ENCODE measurements at places on chromosomes 5 and 9.

DNA sequence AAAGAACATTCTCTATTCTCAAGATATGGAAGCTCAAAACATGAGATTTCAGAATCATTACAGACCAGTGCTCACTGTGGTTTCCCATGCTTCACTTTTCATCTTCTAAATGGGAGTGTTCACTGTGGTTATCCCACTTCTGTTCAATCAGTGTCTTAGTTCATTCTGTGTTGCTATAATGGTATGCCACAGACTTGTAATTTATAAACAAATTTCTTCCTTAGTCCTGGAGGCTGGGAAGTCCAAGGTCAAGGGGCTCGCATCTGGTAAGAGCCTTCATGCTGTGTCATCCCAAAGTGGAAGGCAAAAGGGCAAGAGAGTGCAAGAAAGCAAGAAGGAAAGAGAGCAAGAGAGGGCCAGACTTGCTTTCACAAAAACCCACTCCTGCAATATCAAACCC lies 146.3 kb downstream of the TTC39B start:
- no peak for DNase-seq

DNA sequence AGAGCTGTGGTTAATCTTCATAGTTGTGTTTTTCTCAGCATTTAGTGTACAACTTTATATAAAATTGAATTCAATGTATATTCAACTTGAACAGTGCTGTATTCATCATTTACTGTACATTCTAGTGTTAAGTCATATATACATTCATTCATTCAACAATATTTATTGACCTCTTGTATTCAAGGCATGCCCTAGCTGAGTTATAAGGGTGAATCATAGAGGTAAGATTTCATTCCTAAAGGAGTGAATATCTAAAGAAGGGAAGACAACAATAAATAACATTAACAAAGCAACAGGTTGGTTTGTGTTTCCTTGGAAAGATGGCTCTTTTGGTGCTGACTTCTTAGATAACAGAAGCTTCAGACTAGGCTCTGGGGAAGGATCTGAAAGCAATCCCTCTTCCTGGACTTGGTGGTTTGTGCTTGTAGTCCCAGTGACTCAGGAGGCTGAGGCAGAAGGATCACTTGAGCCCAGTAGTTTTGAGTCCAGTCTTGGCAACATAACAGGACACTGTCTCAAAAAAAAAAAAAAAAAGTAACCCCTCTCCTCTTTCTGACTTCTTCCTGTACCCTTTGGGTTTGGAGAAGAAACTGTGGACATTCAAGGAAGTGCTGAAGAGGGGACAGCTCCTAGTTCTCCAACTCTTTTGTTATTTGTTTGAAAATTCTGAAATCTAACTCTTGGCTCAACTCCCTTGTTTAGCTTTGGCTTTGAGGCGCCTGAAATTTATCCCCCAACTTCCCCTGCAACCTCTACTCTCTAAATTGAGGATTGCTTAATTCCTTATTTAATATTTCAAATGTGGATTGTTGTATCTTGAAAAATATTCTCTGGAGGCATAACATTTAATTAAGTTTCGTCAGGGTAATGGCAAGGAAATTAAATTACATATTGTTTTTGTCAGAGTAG lies 80.2 kb downstream of the OSTF1 start:
- no peak for DNase-seq

DNA sequence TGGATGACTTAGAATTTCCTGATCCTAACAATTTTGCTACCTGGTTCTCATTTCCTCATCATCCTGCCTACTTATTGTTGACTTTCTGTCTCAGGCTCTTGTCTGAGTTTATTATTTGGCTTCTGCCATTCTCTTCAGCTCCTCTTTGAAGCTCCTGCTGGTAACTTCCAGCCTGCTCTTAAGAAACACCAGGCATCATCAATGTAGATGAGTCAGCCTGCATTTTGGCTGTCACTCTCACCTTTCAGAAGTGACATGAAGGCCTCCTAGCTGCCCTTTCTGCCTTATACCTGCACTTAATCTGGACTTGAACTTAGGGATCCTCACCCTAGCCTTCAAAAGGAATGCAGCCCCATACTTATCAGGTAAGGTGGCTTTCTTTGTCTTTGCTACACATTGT lies 551.8 kb upstream of the ZNF608 start:
- no peak for DNase-seq

DNA sequence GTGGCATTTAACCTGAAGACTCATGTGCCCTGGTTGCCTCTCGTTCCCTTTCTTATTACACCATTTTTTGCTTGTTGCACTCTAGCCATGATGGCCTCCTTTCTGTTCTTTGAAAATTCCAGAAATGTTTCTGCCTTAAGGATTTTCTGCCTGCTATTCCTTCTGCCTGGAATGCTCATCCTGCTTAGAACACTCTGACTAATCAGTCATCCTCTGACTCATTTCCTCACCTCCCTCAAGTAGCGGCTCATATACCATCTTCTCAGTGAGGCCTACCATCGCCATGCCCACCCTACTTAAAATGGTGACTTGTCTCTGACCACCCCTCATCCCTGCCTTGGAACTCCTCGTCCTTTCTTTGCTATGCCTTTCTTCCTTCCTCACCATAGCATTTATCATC lies 68.8 kb downstream of the KIF4B start:
- no peak for DNase-seq

GRCh38 chr5:1462358-1462757 lies 17.1 kb upstream of the SLC6A3 start:
- DNase-seq: no peak

GRCh38 chr9:92807031-92807756 lies 42.6 kb upstream of the BICD2 start:
- no peak for DNase-seq

- peak; percentile 42 for DNase-seq
These were observed 32.8 kb upstream of the DAP start for GRCh38 chr5:10793785-10794184.

DNA sequence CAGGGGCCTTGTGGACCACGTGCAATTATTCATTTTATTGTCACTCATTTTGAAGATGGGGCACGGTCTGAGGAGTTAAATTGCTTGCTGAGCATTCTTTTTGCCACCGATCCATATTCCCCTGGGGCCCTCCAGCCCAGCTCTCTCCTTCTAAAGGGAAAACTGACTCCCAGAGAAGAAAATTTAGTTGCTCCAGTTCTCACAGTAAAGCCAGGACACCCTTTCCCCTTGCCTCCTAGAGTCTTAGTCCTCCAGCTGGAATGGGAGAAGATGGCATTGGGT lies 1.0 kb upstream of the PANK3 start:
- no peak for DNase-seq

- DNase-seq: no peak
These were observed 102.5 kb upstream of the BASP1 start for GRCh38 chr5:17114715-17115599.

- DNase-seq: no peak
These were observed 17.1 kb downstream of the ARSK start for GRCh38 chr5:95572016-95572415.

- DNase-seq: no peak
These were observed 49.1 kb downstream of the SEMA4D start for GRCh38 chr9:89448821-89449220.

GRCh38 chr5:81162501-81162900 lies 70.6 kb upstream of the CKMT2 start:
- DNase-seq: no peak

- DNase-seq: no peak
These were observed 47.7 kb downstream of the SIL1 start for GRCh38 chr5:139150367-139150999.

GRCh38 chr5:23013395-23013998 lies 160.4 kb upstream of the CDH12 start:
- peak; percentile 67 for DNase-seq

- DNase-seq: peak; percentile 11
These were observed 243.4 kb upstream of the KLF4 start for GRCh38 chr9:107732781-107733522.

DNA sequence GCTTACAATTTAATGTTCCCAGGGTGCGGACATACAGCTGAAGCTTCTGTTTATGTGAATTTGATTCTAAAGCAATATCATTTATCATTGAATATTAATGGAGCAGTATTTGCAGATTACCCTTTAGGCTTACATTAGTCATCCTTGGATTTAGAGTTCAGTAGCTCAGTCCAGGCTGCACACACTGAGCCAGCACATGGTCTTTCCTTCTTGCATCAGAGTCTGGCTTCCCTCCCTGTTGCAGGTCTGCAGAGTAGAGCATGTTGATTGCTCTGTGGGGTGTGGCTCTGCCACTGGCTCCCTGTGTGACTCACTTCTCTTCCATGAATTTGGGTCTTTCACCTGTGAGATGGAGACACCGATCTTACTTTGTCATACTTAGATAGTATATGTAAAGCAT lies 36.8 kb downstream of the NSG2 start:
- no peak for DNase-seq

DNA sequence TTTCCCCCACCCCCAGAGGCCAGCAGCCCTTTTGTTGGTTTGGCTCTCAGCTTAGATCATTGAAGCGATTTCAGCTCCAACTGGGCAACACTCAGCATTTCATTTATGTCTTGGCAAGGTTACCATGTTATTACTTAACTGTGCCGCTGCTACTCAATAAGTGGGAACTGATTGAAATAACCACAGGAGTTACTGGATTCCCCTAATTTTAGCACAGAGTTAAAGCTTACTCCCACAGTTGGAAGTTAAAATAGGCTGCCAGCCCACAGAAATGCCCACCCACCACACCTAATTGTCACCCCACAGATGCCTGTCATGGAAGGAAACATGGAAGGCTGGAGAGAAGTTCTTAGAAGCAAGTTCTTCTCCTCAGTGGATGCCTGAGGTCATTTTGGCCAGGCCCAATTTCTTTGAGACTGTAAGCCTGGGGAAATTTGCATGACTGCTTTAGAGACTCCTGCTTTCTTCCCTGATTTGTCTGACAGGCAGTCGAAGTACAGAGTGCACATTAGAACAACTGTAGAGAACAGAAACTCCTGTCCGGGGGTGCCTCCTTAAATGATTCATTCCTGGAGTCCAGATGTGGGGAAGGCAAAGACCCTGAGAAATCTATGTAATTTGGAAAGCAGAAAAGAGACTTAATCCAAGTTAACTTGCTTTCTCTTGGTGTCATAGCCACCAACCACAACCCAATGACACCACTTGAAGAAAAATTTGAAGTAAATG lies 370.0 kb downstream of the ZSWIM6 start:
- no peak for DNase-seq

- DNase-seq: no peak
These were observed 1.5 kb upstream of the IRX2 start for GRCh38 chr5:2752821-2753439.

DNA sequence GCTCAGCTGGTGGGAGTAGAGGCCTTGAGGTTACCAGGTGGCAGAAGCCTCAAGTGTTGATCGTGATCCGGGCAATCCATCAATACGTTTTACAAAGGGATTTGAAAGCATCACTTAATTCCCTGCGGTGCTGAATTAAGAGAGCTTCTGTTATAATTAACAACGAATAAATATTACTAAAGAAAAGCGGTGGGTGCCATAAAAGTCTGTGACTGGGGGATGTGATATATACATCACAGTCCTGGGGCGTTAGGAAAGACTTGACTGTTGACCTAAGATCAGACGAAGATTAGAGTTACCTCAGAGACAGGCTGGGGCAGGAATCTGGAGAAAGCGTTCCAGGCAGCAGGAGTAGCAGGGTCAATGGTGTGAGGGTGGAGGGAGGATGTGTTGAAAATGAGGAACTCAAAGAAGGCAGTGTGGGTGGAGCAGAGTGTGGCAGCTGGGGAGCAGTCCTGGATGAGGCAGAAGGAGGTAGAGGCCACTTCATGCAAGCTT lies 6.7 kb upstream of the C5orf63 start:
- no peak for DNase-seq

DNA sequence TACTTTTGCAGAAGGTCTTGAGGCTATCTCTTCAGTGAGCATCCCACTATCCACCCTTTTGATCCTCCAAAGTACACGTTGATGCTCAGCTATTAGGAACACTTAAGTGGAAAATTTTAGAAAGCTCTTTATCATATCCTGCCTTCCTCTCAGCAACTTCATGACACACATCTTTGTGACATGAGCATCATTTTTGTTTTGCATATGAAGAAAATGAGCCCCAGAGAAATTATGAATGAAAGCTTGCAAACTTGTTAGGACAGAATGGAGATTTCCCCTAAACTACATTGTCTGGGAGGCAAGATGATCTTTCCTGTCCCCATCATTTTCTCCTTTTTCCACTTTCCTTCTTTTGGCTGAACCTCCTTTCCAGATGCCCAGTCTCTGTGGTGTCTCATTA lies 239.4 kb upstream of the PIK3R1 start:
- no peak for DNase-seq

GRCh38 chr9:122883125-122883524 lies 22.0 kb downstream of the RC3H2 start:
- no peak for DNase-seq

Measured in DMS 273 treated with DMSO at 0.1 percent for 48 hours (cell line).